ENCODE measurements at places on chromosomes 1 and 21.

DNA sequence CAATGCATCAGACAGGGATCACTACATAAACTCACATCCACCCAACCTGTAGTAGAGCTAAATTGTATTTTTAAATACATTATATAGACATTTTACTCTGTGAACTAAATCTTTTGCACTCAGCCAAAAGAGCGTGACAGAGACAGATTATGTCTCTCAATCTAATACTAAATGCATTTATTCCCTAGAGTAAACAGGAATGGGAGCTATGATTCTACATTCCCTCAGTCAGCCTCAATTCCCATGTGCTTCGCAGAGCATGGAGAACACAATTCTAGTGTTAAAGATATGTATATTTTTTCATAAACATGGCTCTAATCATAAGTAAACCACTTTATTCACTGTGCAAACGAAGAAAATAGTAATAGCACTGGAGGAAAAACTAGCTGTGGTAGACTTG, 16.5 kb downstream of the PIGK start:
- no peak for DNase-seq

DNA sequence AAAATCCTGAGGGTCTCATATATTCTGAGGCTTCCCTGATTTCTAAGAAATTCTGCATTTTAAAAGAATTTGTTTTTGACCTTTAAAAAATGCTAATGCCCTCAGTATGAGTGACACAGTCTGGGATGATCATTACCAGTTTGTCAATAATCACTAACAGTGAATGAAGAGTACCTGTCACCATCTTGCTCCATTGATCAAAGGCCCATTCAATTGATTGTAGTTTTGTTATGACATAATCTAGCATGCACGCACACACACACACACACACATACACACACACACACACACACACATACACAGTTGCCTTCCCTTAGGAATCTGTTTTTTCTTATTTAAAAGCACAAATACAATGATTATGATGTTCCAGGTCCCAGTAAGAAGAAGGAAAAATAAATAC, 250.4 kb downstream of the NFIA start:
- DNase-seq = no peak

- no peak for DNase-seq
Measured at GRCh38 chr1:19533626-19534025, 48.3 kb upstream of the CAPZB start.

DNA sequence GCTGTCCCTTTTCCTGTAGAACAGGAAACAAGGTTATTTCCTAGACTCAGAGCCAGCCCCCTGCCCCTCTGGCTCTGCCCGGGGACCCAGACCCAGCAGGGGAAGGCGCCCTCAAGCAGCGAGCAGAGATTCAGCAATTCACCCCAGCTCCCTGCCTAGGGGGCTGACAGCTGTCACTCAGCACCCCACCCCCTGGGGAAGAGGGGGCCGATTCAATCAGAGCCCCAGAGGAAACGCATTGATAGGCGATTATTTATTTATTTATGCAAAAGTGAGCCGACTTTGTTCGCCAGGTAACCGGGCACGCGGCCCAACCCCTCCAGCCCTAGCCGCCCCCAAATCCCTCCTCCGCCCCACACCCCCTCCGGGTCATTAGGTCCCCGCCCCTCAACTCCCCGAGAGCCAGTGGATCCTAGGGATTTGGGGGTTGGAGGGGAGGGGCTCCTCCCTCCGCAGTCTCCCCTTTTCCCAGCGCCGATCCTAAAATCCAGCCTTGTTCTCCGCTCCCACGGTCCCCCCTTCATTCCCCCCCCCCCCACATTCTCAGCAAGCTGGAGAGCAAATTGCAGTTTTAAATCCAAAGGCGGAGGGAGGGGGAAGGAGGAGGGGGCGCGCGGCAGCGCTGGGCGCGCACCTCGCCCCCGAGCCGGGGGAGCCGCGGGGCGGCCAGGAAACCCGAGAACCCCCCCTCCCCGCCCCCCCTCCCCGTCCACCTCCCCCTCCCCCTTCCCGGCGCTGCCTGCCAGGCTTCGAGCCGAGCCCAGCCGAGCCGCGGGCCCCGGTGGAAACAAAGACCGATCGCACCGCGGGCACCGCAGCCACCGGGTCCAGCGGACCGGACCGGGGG, 1.3 kb downstream of the AHDC1 start:
- DNase-seq = no peak

DNA sequence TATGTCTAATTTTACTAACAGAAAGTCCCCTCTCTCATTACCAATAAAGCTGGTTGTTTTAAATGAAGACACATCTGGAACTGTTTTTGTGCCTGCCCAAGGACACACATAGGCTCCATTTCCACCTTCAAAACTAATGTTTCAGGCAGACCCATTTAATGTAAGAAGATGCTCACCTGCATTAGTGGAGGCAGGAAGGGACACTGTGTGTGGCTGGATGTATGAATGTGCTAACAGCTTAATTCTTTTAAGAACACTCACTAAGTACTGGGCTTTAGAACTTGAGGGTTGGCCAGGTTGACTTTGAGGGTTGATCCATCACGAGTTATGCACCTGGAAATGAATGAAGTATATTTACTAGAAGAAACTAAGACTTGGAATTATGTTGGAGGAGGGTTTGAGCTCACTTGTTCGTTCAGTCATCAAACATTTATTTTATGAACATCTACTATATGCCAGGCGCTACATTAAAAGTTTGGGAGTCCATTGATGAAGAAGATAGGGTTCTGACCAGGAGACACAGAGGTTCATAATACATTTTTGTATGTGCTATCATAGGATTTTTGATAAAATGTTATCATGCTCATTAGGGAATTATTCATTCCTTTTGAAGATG, 5.4 kb downstream of the JUN start:
- DNase-seq = no peak

- DNase-seq = no peak
Measured at GRCh38 chr1:180540697-180541594, 17.8 kb upstream of the OVAAL start.

DNA sequence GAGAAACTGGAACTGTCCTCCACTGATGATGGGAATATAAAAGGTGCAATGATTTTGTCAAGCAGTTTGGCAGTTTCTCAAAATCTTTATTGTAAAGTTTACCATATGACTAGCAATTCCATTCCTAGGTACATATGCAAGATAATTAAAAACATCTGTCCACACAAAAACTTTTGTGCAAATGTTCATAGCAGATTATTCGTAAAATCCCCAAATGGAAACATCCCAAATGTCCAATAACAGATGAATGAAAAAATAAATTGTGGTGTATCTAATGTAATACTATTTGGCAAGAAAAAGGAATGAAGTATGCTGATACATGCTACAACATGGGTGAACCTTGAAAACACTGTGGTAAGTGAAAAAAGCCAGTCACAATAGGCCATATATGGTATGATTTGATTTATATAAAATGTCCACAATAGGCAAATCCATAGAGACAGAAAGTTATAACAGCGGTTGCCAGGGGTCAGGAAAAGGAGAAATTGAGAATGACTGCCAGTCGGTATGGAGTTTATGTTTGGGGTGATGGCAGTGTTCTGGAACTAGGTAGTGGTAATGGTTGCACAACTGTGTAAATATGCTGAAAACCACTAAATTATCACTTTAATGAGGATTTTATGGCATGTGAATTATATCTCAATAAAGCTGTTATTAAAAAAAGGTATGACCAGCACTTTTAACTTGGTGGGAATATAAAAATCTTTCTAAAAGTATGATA, 81.7 kb upstream of the BEND5 start:
- DNase-seq = no peak

GRCh38 chr1:56469640-56470371, 109.6 kb downstream of the PLPP3 start:
- DNase-seq = no peak

- no peak for DNase-seq
Measured at GRCh38 chr1:10033359-10033845, 644 bp downstream of the UBE4B start.

GRCh38 chr1:199279872-199280645, 641.2 kb downstream of the PTPRC start:
- no peak for DNase-seq

GRCh38 chr1:31058012-31058411, 7.5 kb downstream of the PUM1 start:
- no peak for DNase-seq

DNA sequence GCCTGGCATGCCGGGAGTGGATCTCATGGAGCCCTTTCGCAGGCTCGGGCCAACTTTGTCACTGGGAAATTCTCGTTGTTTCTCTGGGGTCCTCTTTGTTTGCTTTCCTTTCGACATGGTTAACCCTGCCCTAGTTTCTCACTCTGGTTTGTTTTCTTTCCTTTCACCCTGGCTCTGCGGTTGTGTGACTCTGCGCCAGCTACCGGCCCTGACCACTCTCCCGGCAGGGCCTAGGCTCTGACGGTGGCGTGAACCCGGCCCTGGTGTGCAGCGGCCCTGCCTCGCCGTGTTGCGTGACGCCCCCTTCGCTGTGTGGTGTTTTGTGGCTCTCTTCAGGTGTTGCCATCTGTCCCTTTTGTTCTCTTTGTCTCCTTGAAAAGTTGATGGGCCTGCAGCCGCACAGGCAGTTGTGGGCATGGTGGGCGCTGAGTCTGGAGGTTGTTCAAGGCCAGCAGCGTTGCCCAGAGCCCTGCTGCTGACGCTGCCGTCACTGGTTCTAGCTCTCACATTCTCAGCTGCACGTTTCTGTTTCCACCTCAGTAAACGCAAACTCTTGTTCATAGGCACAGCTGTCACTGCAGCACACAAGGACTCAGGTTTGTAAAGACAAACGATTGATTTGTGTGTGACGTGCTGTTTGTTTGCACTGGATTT, 64.6 kb upstream of the DIP2A start:
- DNase-seq = no peak

- no peak for DNase-seq
Measured at GRCh38 chr1:216679108-216679507, 44.1 kb downstream of the ESRRG start.

GRCh38 chr1:200733907-200734306, 4.8 kb upstream of the CAMSAP2 start:
- DNase-seq = no peak

DNA sequence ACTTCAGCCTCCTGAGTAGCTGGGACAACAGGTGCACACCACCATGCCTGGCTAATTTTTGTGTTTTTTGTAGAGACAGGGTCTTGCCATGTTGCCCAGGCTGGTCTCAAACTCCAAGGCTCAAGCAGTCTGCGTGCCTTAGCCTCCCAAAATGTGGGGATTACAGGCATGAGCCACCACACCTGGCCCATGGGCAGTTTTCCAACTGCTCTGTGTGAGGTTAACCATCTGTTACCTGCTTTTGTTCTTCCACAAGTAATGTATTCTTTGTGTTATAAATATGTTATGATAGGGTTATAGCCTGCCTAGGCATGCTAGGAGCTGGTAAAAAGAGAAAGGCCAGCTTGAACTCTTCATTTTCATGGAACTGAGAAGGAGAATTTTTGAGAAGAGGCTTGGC, 30.7 kb downstream of the TUFT1 start:
- no peak for DNase-seq

DNA sequence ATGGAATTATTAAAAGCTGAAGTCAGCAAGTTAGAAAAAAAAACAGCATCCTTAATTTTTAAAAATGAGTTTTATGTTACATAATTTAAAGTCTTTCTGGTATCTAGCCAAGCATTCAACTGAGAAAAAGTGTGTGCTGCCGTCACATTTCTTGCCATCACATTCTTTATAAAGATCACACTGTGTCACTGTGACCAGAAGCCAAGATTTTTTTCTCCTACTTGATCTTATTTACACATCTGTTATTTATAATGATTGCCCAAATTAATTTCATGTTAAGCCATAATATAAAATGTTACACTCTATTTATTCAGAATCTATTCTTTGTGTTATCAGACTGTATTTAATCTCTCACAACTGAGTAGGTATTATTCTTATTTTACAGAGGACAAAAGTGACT, 1603.7 kb downstream of the PLA2G4A start:
- no peak for DNase-seq

GRCh38 chr21:40768056-40768455, 78.9 kb downstream of the DSCAM start:
- DNase-seq = no peak

DNA sequence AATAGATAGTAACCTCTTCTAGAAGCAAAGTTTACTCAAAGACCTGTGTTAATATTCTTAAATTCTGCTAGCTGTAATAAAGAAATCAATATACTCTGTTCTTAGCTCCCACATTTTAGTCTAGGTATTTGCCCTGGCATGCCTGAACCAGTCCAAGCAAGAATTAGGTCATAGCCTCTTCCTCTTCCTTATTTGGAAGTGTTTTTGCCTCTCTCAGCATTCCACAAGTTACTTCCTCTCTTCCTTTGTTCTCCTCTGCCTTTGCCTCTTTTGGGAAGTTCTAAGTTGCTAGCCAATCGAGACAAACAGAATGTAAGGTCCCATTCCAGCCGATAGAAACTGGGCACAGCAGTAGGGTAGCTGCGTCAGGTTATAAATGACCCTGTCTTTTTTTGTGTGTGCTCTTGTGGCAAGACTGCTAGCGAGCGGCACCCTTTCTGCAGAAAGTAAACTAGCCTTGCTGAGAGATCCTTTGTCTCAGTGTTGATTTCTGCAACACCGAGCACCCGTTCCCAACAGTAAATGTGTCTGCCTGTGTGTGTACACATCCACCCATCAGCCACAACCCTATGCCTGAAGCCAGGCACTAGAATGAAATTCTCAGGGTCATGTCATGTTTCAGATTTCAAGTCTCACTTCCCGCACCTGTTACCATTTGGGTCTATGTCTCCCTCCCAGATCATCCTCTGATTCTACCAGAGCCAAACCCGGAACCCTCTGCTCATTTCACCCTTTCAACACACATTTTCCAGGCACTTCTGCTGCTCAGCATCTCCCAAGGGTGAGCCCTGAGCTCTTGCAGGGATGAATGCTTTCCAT, 37.5 kb downstream of the LRRC3 start:
- DNase-seq = no peak

DNA sequence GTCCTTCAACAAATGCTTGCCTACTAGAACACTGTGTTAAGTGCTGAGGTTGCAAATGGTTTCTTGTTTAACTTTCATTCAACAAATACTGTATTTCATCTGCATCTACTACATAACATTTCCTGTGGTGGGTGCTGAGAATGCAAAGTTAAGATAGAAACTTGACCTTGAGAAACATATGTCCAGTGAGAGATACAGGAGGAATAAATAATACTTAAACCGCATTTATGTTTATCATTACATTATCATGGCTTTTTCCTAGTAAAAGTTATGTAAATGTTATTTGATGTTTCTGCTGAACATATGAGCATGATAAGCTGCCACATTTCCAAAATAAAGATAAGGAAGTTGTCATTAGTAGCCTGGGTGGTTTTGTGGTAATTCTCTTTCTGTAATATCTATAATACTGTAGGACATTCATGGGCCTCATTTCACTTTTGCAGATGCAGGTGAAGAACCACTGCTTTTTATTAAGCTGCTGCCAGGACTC, 590.4 kb downstream of the PLPP3 start:
- no peak for DNase-seq
